ENCODE measurements at places on chromosomes 2 and 18.

DNA sequence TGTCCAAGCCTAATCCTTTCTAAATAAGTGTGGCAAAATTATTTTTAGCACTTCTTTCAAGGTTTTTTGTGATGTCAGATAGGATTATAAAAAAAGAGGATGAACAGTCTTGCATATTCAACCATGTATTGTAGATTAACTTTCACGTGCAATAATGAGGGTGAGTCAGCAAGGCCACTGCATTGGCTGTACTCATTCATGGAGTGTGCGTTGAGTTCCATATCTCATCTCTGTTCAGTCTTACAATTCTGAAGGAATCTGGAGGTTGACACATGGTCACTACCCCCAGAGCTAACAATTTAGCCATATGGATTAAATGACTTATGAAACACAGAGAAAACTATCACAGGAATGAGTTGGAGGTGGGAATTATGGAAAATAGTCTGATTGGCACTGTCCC lies 810.5 kb downstream of the SLC4A3 start:
- DNase-seq: no peak

DNA sequence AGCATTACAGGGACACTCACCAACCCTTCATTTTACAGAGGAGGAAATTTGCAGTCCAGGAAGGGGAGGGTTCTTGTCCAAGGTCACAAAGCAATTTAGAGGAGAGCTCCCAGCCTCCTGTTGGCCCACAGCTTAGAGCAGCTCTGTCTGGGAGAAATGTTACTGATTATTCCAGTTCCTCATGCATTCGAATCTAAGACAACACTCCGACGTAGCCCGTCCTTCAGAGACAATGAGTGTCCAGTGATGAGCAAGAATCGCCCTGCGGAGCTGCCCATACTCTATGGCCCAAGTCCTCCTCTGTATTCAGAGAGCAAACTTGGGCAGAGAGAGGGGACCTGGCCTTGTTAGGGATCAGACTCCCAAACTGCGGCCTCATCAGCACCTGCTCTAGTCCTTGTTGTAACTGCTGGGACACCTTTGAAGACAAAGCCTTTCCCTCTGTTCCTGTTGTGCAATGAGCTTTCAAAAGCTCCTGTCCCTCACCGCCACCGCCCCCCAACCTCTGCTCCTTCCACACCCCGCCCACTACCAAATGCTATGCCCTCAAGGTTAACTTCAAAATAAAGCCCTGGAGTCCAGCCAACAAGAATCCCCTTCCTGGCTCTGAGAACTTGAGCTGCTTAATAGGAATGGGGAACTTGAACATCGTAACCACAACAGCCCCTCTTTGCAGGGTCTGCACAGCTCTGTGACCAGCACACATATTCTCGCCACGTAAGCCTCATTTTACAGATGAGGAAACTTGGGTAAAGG lies 234.8 kb upstream of the SMAD2 start:
- peak; percentile 30 for DNase-seq

DNA sequence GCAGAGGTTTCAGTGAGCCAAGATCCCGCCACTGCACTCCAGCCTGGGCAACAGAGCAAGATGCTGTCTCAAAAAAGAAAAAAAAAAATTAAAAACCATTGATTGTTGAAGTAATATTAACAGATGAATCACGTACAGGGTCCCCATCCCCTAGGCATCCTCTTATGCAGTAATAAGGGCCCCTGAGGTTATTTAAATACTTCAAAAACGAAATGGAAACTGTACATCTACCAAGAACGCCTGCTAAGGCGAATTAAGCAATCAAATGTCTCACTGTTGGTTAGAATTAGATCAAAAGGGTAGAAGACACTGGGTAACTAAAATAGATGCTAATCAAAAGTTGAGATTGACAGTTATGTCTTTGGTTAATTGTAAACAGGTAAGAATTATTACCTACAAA lies 7.5 kb downstream of the TRABD2A start:
- no peak for DNase-seq

GRCh38 chr18:66873899-66874298 lies 270.0 kb upstream of the CDH19 start:
- peak; percentile 59 for DNase-seq

DNA sequence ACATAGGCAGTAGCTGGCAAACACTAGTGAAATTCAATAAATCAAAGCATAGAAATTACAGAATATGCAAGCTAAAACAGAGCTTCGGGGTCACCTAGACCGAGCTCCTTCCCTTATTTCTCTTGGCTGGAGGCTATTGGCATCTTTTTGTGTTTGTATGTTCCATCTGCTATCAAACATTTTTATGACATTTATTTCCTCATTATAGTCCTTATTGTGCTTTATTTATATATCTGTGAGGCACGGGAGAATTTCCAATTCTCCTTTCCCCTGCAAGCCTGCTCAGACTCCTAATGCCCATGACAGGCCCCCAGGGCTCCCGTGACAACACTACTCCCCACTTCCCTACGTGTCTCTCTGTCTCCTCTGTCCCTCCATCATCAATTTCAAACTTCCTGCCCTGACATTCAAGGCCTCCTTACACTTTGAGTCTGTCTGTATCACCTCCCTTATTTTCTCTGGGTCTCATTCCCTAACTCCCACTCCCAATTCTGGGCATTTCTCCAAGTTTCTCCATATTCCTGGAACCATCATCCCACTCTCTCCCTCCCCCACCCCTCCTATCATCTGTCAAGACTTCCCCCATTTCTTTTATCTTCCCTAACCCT lies 316.9 kb downstream of the OSR1 start:
- DNase-seq: peak; percentile 1

DNA sequence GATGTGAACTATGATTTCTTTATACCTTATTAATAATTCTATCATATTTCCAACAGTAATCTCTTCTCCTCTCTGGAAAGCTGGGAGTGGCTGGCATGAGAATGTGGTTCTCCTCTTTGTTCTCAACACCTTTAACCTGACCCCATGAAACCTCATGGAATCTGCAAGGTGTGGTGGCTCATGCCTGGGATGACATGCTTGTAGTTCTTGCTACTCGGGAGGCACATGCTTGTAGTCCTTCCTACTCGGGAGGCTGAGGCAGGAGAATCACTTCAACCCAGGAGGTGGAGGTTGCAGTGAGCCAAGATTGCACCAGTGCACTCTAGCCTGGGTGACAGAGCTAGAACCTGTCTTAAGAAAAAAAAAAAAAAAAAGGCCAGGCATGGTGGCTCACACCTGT lies 10.8 kb upstream of the CDCA7 start:
- DNase-seq: no peak

DNA sequence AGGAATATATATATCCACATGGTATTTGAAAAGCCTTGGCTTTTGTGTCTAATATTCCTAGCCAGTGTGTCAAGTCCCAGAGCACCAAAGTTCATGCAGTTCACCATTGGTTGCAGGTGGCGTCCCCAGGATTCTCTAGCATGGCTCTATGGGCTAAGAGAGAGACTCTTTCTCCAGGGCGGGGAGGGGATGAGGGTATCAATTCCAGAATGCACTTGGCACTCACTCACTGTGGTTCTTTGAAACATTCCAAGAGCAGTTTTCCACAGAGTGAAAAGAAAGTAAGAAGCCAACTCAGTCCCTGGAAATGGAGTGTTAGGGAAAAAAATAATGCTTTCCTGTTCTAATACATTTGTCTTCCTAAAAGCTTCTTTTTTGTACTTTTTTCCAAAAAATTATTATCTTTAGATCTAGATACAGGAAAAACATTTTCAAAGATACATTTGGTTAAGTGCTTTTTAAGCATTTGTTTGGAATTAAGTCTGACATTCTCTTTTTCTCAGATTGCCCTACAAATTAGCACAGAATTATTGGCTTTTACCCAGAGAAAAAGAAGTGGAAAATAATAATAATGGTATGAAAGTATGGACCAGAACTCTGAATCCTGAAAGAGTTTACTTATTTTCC lies 239.9 kb downstream of the PAX3 start:
- no peak for DNase-seq

- DNase-seq: peak; percentile 39
Measured at GRCh38 chr2:222290736-222291484, 7.9 kb downstream of the PAX3 start.

GRCh38 chr2:226362980-226363379 lies 436.6 kb downstream of the IRS1 start:
- DNase-seq: no peak

DNA sequence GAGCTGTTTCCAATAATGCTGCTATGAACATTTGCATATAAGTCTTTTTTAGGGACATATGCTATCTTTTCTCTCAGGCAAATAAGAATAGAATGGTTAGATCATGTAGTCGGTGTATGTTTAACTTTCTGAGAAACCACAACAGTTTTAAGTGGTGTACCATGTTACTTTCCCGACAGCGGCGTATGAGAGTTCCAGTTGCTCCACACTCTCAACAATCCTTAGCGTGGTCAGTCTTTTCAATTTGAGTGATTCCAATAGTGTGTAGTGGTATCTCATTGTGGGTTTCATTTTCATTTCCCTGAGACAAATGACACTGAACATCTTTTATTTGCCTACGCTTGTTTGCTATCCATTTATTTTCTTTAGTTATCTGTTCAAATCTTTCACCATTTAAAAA lies 149.5 kb downstream of the ACOXL start:
- no peak for DNase-seq

DNA sequence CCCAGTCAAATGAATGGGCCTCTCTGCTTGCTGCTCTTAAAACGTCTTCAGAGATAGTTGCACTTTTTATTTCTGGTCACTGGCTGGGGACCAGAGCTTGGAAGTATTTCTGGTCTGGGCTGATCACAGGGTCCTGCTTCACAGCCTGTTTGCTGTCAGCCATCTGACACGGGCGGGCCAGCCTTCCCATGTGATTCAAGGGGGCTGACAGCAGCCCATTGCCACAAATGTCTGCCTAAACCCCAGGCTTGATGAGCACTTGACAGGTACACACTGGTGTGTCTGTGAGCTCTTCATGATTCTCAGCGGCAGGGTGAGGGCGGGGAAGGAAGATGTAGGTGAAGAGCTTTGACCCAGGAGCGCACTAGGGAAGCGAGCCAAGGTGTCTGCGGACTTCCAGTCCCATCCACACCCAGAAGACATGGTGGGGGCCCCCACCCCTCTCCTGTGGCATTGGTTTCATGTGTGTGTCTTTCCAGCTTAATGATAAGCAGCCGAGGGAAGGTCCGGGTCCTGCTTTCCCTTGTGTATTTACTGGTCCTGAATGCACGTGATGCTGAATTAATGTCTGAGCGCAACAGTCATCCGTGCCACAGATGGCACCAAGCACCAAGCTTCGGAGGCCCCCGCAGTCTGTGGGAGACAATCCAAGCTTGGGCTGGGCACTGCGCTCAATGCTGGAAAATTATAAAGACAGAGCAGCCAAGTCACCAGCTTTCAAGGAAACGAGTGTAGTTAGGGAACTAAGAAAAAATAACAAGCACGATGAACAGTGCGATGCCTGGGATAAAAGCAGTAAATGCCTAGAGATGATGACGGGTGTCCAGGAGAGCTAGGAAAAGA lies 73.3 kb downstream of the SH3BP4 start:
- DNase-seq: no peak

DNA sequence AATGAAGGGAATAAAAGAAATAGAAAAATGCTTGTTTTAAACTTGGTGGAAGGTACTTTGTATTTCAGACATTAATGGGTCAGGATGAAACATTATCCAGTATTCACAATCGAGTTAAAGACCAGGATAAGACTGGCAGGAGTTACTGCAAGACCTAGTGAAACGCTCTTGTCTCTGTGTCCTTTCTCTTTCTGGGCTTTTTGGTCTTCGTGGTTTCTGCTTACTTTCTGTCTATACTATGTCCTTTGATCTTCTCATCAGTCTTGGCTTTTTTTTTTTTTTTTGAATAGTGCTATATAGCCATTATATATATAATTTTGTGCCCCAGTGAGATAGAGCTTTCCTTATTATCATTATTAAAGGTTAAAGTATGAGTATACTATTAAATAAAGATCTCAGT lies 42.1 kb upstream of the GAREM2 start:
- DNase-seq: no peak

GRCh38 chr18:55343396-55344073 lies 244.5 kb downstream of the TCF4 start:
- DNase-seq: peak; percentile 77

DNA sequence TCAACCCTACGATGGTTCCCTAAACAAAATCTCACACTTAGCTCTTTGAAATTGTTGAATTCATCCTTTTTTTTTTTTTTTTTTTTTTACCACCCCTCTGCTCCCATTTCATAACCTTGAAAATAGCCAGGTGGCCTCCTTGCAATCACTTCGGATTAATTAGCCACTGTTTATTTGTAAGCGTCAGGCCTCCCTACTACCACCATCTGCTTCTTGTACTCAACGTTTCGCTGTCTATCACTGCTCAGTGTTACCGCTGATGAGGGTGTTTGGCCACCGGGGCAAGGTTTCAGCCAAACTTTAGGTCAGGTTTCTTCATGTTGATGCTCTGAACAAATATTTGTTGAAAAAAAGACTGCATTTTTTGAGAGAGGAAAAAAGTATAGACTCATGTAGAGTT lies 183.2 kb downstream of the EPHA4 start:
- peak; percentile 72 for DNase-seq

DNA sequence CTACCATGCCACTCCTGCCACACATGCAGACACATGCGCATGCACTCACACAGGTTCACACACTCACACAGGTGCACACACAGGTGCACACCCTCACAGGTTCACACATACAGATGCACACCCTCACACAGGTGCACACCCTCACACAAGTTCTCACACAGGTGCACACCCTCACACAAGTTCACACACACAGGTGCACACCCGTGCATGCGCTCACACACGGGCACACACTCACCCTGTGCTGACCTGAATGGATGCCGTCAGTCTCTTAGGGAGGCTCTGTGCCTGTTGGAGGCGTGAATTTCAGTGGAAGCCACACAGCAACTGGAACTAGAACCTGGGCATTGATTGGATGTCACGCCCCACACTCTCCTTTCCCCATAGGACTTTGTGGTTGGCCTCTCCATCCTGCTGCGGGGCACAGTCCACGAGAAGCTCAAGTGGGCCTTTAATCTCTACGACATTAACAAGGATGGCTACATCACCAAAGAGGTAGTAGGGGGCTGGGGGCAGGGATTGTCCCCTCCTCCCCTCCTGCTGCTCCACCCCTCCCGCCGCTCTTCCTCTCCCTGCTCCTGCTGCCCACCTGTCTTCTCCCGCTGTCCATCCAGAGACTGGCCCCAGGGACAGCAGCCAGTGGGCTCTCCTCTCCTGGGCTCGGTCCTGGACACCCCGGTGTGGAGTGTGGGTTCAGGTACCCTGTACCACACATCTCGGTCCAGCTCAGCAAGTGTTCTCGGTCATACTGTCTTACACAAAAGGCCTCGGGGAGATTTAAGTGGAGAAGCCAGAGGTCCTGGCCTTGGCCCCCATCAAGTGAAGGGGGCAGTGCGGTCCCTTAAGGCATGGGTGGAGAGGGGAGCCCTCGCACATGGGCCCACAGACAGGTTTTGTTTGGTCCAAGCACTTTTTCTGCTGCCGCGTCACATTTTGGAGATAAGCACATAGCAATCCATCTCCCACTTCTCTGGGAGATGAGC lies 21.0 kb upstream of the FAHD2A start:
- no peak for DNase-seq

DNA sequence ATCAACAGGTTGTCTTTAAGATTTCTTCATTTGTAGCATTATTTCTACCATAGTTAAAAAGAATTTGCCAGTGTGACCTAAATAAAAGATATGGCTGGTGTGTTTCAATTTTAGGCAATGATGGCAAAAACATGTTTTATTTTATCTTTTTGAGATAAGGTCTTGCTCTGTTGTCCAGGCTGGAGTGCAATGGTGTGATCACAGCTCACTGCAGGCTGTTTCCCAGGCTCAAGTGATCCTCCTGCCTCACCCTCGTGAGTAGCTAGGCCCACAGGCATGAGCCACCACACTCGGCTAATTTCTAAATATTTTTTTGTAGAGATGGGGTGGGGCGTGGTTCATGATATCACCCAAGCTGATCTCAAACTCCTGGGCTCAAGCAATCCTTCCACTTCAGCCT lies 47.0 kb upstream of the COBLL1 start:
- no peak for DNase-seq

All from NCI-H69 (cell line).